Forelimb muscle (tissue), 1 donor: ENCODE measurements at places on chromosomes 7 and 10. TPM values are rescaled to one million over a fixed set of nuclear protein-coding genes. Genes with fewer than 3 reads are reported as not detected.

The MMD2 gene
- not detected for polyA plus RNA-seq

The ACTL6B gene
- not detected for polyA plus RNA-seq

- no peak for DNase-seq
Measured at GRCh38 chr7:54796150-54796549, 37.1 kb upstream of the SEC61G start.

DNA sequence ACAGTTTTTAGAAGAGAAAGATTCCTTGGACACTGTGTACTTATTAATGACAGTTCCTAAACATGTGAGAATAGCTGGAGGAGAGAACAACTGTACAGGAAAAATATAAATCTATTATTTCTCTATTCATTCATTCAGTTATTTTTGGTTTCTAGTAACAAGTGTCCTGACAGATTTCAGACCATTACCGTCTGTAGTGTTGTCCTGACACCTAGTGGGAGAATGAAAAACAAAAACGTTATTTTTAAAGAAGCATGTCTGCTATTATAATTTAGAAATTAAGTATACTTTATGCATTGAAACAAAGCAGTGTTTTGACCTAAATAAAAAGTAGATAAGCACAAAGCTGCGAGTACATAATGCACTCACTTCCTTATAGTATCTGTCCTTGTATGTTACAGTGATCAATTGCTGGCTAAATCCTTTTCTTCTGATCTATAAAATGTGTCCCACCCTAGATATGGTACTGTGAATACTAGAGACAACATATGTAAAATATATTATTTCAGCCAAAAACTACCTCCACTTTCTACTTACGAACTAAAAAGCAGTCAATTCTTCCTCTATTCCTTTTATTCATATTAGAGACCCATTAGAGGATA, 575.6 kb downstream of the ARL4A start:
- DNase-seq: peak; percentile 20

DNA sequence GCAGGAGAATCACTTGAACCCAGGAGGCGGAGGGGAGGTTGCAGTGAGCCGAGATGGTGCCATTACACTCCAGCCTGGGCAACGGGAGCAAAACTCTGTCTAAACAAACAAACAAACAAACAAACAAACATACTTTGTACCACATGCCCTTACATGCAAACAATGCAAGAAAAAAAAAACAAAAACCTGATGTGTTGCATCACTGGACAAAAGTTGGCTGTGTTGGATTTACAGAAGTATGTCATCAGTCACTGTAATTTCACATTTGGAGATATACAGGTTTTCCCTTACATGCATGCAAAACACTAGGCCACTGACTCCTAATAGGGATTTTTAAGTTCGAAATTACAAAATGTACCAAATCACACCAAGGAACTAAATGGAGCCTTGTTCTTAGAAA, 138.5 kb downstream of the SRPK2 start:
- no peak for DNase-seq

GRCh38 chr7:3107889-3108570, 64.4 kb upstream of the CARD11 start:
- no peak for DNase-seq

- DNase-seq: no peak
Measured at GRCh38 chr7:101567230-101567629, 61.9 kb downstream of the MYL10 start.

DNA sequence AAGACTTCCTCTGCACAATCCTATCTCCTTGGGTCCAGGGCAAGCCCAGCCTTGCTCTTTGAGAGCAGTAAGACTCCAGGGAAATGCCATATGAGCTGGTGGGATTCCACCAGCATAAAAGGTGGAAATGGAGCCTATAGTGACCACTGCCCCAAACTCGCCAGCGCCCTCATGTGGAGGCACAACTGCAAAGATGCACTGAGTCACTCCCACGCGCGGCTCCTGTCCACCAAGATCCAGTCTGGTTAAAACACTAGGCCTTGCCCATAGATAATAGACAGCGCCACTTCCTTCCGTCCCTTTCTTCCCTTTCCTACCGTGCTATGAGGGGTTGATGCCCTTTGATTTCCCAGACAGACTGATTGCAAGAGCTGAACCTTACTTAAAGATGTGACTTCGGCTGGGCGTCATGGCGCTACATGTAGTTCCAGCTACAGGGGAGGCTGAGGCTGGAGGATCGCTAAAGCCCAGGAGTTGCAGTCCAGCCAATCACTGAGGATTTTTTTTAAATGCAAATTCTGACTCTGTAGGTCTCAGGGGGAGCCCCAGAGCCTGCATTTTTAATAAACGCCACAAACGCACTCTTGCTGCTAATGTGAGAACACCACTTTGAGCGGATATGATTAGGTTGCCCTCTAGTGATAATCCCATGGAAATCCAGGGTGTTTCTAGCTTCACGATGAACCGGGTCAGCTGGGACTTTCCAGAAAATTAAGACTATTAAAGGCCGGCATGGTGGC, 136.5 kb downstream of the EPC1 start:
- no peak for DNase-seq

- no peak for DNase-seq
Measured at GRCh38 chr10:132536241-132536876, 1.2 kb upstream of the INPP5A start.

DNA sequence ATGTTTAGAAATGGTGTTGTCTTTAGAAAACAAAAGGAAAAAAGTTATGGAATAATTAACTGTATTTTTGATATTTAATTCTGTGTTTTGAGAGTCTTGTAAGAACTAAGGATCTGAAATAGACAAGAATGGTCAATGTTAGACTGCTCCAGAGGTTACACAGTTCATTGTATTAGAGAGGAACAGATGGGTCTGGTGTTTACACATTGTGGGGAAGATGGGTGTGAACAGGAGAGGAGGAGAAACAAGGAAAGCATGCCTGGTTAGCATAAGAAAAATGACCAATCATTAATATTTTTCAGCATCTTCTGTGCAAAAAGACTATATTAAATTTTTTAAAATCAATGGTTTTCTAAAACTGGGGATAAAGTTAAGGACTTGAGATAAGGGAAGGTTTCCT, 11.9 kb downstream of the MEOX2 start:
- no peak for DNase-seq
